ENCODE measurements at places on chromosomes 4 and X.

DNA sequence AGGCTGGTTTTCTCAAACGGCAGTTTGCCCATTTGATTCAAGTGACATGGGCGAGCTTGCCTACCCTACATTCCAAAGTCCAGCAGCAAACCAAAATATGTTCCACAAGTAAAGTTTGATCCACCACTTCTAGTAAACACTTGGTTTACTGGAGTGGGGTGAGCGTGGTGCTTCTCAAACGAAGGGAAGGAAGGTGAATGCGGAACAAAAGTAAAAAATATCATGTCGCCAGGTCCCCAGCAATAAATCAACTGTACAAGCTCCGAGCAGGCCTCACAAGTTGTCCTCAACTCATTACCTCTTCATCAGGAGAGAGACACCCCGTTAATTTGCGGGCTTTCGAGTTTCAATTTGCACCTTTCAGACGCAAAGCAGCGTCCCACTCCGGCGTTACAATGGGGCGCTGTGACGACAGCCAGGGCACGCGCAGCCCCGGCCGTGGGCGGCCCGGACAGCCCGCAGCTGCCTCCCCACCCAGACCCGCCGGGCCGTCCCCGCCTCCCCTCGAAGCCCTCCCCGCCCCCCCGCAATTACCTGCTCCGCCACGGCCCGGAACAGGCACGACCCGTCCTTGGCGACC lies 1.0 kb downstream of the OTUD4 start:
- peak; percentile 84 for DNase-seq

- no peak for DNase-seq
These were observed 102.9 kb upstream of the PGRMC2 start for GRCh38 chr4:128390475-128390996.

GRCh38 chr4:76339364-76339763 lies 32.8 kb downstream of the STBD1 start:
- no peak for DNase-seq

- no peak for DNase-seq
These were observed 181.7 kb upstream of the TBC1D9 start for GRCh38 chr4:140937866-140938265.

DNA sequence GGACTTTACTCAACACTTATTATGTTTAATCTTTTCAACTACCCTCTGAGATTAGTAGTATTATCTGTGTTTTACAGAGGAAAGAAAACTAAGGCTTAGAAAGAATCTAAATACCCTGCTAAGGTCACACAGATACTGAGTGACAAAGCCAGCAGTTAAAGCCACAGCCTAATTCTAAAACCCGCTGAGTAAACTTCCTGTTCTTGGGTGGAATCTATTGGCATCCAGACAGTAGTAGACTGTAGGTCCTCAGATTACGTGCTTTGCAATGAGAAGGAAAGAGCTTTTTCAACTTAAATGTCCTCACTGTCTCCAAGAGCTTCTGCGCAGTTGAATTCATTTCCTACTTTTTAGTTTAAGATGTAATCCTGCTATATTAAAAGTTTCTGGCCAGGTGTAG lies 126.0 kb downstream of the TENM3 start:
- DNase-seq: no peak

DNA sequence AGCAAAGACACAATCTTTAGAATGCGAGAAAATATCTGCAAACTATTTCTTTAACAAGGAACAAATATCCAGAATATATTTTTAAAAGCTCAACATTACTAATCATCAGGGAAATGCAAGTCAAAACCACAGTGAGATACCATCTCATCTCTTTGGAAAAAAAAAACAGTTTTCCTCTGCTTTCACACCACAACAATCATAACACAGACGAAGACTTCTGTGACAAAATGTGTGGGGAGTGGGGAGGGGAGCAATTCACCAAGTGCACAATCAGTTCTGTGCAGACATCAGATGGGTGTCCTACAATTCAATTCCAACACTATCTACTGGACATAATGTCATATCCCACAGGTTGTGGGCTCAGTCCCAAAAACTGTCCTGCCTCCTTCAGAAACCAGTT lies 293.2 kb upstream of the SLC7A11 start:
- no peak for DNase-seq

DNA sequence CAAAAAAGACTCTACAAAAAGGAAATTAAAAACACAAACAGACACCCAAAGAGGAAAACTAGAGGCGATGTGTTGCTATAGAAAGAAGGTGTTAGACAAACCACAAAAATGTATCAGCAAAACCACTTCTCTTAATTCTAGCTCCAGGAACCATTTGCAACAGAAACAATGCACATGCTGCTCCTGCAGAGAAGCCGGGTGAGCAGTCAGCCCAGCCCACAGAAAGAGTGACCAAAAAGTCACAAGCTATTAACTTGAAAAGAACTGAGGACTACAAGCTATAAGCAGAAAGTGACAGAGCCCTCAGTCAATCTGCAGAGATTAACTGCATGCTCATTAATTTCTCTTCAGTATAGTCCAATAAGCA lies 96.2 kb upstream of the KLHL13 start:
- DNase-seq: no peak

GRCh38 chr4:78780093-78780492 lies 3.9 kb downstream of the BMP2K start:
- no peak for DNase-seq

DNA sequence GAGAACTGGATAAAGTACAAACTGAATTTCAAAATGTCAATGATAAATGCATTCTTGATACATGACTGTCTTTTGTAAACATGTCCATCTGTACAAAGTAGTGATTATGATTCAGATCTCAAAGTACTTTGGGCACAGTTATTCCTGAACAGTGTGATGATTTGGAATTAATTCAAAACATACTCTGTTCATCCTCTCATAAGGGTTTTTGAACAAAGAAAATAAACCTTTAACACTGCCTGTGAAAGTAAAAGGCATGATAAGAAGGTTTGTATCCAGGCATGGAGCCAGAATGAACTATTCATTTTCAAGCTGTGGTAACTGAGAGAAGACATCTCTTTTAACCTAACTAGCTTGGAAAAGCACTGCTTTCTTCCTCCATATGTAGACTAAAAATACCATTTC lies 883 bp upstream of the KLHL4 start:
- no peak for DNase-seq

DNA sequence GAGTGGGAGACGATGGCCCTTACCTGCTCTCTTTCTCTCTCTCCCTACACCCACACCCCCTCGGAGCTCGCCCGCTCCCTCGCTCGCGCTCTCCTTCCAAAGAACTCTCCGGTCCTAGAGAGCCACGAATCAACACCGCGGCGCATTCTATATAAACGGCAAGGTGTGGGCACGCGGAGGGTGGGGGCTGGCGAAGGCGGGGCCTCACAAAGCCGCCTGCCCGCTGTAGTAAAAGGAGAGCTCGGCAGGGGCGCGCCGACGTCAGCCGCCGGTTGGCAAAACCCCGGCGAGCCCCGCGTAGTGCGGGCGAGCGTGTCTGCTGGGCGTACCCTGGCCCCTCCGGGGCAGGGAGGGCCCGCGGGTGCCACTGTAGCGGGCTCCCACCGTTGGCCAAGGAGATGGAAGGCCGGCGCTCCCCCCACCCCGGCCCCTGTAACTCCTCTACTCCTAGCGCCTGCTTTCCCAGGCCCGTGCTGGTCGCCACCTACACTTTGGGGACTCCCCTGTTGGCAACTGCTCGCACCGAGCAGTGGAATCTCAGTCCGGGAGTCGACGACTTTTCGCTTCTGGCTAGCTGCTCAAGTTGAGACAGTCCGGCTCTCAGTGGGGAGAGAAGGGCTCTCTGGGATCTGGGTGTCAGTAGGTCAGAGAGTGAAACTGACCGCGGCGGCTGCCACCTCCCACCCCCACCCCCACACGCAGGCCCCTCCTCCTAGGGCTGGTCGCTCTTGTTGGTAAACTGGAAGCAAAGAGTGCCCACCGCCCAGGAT lies 325.5 kb upstream of the F9 start:
- no peak for DNase-seq

GRCh38 chr4:47746122-47746521 lies 91.7 kb downstream of the CORIN start:
- DNase-seq: no peak

- no peak for DNase-seq
These were observed 27.0 kb upstream of the KLHL13 start for GRCh38 chrX:118143578-118143977.

GRCh38 chr4:5200513-5200912 lies 149.2 kb downstream of the STK32B start:
- DNase-seq: no peak

DNA sequence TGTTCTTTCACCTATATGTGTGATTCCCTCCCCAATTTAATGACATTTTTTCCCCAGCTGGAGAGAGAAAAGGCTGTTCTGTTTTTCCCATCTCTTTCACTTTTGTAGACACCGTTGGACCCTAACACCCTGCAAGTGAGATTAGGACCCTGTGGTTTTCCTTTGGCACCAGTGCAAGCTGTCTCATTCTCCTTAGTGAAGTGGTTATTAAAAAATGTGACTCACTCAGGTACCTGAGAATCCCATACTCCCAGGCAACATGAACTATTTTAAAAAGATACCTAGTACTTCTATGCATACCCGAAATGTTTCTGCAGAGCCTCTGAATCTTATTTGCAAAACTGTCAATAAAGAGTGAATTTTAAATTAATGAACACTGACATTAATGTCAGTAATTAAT lies 175.7 kb upstream of the TBC1D9 start:
- no peak for DNase-seq

DNA sequence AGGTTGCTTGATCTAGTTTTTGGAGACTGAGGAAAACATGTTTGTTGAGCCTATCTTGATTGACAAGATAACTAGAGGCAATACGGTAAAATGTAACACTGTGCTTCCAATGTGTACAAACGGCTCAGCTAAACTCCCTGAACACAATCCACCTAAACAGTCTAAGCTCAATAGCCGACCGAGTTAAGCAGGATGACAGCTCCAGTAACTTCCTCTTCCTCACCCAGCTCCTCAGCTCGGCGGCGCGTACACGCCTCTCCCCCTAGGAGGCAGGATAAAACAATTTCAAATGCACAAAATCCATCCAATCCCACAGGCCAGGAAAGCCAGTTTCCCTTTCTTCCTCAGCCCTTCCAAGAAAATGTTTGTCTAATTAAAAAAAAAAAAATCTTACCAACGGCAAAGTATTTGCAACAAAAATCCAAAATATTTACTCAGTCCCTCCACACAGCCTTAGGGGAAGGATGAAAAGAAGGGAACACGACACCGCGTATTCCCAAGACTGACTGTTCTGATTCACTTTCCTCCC lies 1.0 kb downstream of the CNOT6L start:
- DNase-seq: peak; percentile 58

- no peak for DNase-seq
These were observed 27.3 kb downstream of the NELFA start for GRCh38 chr4:1981251-1982058.

DNA sequence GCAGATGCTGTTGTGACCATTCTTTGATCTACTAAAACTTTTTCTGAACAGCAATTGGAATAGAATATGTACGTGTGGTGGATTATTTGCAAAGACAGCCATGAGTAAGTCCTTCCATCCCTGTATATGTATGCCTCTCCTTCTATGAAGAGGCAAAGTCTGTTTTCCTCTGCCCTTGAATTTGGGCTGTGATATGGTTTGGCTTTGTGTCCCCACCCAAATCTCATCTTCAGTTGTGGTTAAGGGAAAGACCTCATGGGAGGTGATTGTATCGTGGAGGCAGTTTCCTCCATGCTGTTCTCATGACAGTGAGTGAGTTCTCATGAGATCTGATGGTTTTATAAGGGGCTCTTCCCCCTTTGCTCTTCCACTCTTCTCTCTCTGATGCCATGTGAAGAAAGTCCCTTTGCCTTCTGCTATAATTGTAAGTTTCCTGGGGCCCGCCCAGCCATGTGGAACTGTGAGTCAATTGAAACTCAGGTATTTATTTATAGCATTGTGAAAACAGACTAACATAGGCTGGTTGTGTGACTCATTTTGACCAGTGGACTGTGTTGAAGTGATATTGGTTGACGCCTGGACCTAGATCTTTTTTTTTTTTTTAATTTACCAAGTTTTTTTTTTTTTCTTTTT lies 108.3 kb upstream of the CAMK2D start:
- peak; percentile 2 for DNase-seq

DNA sequence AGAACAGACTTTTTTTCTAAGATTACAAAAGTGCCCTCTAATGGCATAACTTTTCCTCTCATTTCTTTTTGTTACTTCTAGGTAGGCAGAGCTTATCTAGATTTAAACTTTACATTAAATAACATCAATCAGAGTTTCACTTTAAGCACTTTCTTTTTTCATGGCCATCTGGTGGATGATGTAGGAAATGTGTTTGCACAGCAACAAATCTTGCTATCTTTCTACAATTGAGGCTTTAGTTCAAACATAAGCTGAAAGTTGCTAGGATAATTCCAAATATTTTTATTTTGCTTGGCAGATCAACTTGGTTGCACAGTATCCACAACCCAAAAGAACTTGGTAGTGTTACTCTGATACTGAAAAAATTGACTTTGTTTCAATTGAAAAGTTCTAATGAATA lies 22.0 kb downstream of the NDNF start:
- DNase-seq: no peak

GRCh38 chr4:73621357-73621756 lies 1.1 kb upstream of the RASSF6 start:
- DNase-seq: no peak

- DNase-seq: no peak
These were observed 43.5 kb downstream of the ABLIM2 start for GRCh38 chr4:8115203-8115520.

DNA sequence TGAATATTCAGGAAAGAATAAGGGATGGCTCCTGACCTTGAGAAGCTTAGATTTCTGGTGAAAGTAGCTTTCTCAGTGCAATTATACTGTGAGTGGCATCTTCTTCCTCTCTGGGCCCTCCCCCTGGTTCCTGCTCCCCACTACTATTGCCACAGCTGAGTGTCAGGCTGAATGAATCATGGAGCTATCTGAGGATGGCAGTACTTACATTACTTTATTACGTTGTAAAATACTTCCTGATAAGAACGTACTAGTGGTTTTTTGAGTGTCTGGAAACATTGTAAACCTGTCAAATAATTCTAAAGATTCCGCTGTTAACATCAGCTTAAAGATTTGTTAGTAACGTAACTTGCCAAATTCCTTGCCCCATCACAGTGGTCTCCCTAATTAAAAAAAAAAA lies 36.2 kb downstream of the ARHGAP10 start:
- peak; percentile 29 for DNase-seq

DNA sequence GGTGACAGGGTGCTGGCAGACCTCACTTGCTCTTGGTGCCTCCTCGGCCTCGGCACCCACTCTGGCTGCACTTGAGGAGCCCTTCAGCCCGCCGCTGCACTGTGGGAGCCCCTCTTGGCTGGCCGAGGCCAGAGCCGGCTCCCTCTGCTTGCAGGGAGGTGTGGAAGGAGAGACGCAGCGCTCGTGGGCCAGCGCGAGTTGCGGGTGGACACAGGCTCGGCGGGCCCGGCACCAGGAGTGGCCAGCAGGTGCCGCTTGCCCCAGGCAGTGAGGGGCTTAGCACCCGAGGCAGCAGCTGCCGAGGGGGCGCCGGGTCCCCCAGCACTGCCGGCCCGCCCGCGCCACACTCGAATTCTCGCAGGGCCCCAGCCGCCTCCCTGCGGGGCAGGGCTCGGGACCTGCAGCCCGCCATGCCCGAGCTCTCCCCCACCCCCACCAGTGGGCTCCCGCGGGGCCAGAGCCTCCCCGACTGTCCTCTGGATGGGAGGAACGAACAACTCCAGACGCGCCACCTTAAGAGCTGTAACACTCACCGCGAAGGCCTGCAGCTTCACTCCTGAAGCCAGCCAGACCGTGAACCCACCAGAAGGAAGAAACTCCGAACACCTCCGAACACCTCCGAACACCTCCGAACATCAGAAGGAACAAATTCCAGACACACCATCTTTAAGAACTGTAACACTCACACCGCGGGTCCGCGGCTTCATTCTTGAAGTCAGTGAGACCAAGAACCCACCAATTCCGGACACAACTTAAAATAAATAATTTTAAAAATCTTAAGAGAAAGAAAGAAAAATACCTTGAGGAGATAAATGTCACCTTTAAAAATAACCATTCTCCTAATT lies 311.1 kb upstream of the SLC7A11 start:
- no peak for DNase-seq
